ENCODE measurements at places on chromosomes 6 and 20.

- peak; percentile 81 for DNase-seq
Measured at GRCh38 chr6:33431880-33432541, 12.1 kb downstream of the SYNGAP1 start.

- DNase-seq = peak; percentile 98
Measured at GRCh38 chr20:33883164-33883563, 72.0 kb downstream of the CHMP4B start.

DNA sequence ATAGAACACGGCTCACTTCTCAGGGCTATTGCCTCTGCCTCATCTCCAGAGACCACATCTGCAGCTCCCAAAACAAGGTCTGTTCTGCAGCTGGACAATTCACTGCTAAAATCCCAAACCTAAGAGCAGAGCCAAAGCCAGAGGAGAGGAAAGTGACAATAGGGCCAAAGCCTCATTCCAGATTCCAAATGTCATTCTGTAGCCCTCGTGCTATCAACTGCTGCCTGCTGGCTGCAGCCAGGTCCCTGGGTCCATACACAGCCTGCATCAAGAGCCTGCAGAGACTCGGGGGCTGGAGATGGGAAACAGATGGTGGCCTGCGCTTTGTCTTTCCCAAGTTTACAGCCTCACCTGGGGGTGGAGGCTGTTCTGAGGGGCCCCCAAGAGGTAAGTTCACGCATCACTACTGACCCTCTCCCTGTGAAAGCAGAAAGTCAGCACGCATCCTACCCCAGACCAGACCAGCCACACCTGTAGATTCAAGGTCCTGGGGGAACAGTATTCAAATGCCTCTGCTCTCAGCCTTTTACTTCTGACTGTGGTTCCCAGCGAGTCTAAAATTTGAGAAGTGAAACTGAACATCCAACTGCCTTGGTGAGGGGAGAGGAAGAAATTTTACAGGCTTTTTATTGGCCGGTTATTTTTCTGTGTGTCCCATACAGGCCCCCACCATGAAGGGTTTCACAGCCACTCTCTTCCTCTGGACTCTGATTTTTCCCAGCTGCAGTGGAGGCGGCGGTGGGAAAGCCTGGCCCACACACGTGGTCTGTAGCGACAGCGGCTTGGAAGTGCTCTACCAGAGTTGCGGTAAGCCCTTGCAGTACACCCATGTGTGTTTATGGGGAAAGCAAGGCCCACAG lies at the start of gene LY86:
Gene LY86 (plus strand): TSS at position 657 of the 860 bp plus-strand sequence. CDS start 15 bp downstream, at position 672.
- DNase-seq = peak; percentile 94

- no peak for DNase-seq
Measured at GRCh38 chr20:13341737-13342393, 120.8 kb downstream of the ISM1 start.

- DNase-seq = peak; percentile 70
Measured at GRCh38 chr6:158717341-158718330, 67.8 kb downstream of the SYTL3 start.

DNA sequence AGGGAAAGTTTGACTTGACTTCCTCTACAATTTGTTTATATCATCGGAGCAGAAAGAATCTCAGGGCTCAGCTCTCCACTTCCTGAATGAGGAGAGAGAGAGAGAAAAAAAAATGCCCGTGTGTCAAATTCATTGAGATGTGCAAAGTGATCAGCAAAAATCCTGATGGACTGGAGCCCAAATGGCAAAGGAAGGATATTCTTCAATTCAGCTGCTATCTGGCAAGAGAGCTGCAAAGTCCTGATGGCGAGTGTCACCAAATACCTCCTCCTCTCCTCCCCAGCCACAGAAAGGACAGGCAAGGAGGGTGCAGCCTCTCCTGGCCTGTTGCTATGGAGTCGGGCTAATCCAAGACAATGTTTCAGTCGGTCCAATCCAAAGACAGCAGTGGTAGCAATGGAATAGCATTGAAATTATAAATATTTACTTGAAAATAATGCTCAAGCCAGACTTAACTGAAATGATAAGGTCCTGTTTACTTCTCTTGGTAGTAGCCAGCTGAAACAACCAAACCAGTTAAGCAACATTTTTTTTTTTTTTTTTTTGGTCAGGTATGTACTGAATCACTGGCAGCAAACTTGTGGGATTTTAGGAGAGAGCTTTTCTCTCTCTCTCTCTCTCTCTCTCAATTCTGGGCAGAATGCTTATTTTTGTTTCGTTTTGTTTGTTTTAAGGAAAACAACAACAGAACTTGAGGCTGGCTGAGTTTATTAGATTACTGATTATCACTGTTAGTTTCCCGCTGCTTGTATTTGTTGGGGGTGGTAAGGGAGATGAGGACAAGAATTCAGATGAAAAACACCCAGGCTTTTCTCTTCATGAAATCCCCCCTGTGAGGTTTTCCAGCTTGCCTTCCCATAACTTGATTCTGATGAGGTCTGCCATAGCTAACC lies 204.2 kb downstream of the BCAS1 start:
- DNase-seq = peak; percentile 71

DNA sequence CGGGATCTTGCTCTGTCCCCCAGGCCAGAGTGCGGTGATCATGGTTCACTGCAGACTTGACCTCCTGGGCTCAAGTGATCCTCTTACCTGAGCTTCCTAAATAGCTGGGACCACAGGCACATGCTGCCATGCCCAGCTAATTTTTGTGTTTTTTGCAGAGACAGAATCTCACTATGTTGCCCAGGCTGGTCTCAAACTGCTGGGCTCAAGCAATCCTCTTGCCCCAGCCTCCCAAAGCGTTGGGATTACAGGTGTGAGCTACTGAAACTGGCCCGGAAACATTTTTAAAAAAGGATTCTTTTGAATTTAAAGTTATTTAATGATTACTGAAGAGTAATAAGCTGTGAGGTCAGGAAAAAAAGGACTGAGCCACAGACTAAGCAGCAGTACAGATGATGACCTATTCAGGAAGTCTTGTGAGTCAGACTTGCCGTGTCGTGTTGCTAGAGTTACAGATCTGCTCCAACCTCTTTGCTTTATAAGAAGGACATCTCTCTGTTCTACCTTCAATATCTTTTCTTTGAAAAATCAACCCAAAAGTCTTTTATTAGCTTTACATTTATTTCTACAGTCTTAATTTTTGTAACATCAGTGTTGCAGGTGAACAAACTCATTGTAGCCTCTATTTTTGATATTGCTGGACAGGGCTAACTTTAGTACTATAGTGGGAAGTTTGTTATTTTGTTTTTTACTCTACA lies 108.7 kb downstream of the NCOA3 start:
- peak; percentile 37 for DNase-seq

GRCh38 chr6:33417128-33417902 lies 592 bp downstream of the CUTA start:
- no peak for DNase-seq

GRCh38 chr6:114364301-114364700 lies 21.5 kb upstream of the HS3ST5 start:
- no peak for DNase-seq
